Occipital lobe (tissue), 3 donors: ENCODE measurements at places on chromosomes 2 and 18. TPM values are rescaled to one million over a fixed set of nuclear protein-coding genes. Genes with fewer than 3 reads are reported as not detected.

Gene RFTN2
- total RNA-seq = 29.9 TPM

Gene KCNS3
- 3.4 TPM for total RNA-seq

Gene MYO3B
- total RNA-seq = 0.16 TPM

Gene PIKFYVE
- 57.1 TPM for total RNA-seq

Gene SH3RF3
- 12.3 TPM for total RNA-seq

Gene REG1B
- total RNA-seq = not detected

Gene ST6GAL2
- 148 TPM for total RNA-seq

Gene LMAN2L
- total RNA-seq = 21.7 TPM

Gene EVA1A
- total RNA-seq = 1.1 TPM

Gene CSRNP3
- 246 TPM for total RNA-seq

Gene ANKRD29
- 1.2 TPM for total RNA-seq

Gene SESTD1
- 82.2 TPM for total RNA-seq

Gene NCK2
- 86.1 TPM for total RNA-seq

Gene SLC5A6
- total RNA-seq = 15.6 TPM

Gene TLX2
- total RNA-seq = not detected

Gene SATB2
- total RNA-seq = 532 TPM

Gene ARHGAP28
- total RNA-seq = 21.2 TPM

Gene CDH20
- total RNA-seq = 7.3 TPM

Gene ABCG5
- total RNA-seq = under 0.01 TPM

Gene IHH
- total RNA-seq = 0.16 TPM

Gene FSIP2
- 8.6 TPM for total RNA-seq

Gene RNF125
- 1.1 TPM for total RNA-seq

Gene SCN3A
- 315 TPM for total RNA-seq

Gene ACTG2
- total RNA-seq = 0.62 TPM

Gene REG3A
- total RNA-seq = not detected

Gene STK17B
- total RNA-seq = 8.1 TPM

Gene SERPINB2
- total RNA-seq = 0.62 TPM

Gene ANKRD23
- total RNA-seq = 5.9 TPM

Gene RUFY4
- total RNA-seq = 0.78 TPM

Gene DSC1
- not detected for total RNA-seq

Gene RDH14
- total RNA-seq = 25.7 TPM

Gene FOXI3
- total RNA-seq = 0.47 TPM

Gene KCNE4
- 3.7 TPM for total RNA-seq

Gene STPG4
- 0.78 TPM for total RNA-seq

Gene TMEM247
- not detected for total RNA-seq

Gene ALS2
- total RNA-seq = 79.7 TPM

Gene PROKR1
- total RNA-seq = 2.0 TPM

Gene AKAIN1
- 3.6 TPM for total RNA-seq

Gene POMC
- 0.78 TPM for total RNA-seq

Gene RFX8
- total RNA-seq = 0.47 TPM

Gene CRYGD
- total RNA-seq = 1.7 TPM

Gene POTEC
- total RNA-seq = not detected

Gene GTF2A1L
- total RNA-seq = 6.9 TPM

Gene STK36
- total RNA-seq = 20.9 TPM

Gene PARD3B
- 5.6 TPM for total RNA-seq

Gene RAB6D
- total RNA-seq = 0.62 TPM
